Fibroblast of skin of right quadriceps (primary cell): ENCODE measurements at places on chromosomes 2 and 18.

DNA sequence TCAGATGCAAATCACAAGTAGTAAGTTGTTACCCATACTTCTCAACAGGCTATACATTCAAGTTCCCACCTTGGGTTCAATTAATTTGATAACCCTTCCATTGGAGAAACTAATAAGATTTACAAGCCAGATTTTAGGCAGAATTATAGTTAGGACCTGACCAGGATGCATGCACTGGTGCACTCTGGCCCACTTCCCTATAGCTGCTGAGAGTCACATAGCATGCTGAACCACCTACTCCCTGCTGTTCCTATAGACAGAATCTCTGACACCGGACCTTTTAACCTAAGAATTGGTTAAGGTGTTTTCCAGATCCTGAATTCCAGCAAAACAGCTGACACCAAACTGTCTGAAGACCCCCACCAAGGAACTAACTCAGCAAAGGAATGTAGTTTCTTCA, 26.2 kb downstream of the FAM210A start:
- no peak for DNase-seq

GRCh38 chr2:50529600-50530218, 502.2 kb downstream of the NRXN1 start:
- DNase-seq: peak; percentile 47

DNA sequence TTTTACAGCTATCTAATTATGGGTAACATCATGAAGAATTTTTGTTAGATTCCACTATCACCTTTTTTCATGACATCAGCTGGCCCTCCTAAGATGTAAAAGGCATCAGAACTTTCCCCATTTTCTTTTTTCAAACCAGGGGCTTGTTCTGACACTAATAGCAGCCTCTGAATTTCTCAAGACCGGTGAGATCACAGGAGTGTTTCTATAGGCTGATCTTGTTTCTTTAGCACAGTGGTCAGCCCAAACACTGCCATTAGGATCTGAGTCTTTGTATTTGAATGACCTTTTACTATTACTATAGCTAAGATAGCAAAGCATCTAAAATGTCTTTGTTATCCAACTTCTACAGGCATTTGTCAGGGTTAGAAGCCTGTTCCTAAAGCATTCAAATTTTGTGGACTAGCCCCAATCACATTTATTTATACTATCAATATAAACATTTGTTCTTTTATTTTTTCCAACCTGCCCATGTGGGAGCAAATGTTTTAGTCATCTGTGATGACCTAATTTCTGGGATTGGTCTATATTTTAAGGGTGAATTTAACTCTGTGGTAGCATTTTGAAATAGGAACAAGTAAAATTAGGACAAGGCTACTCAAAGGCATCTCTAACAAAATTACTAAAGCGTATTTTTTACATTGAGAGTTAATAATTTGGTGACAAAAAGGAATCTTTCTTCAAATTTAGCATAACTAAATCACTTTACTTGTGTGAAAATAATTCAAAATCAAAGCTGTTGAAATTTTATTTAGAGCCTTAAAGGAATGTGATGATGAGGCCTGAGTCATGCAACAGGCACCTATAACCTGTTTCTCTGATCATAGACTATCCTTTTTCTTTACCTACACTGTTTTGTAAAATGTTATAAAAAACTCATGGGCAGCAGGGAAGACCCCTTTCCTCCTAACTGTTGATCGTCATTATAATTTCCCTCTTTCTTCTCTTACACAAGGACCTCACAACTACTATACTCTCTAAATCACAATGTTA, 39.3 kb downstream of the ZAP70 start:
- no peak for DNase-seq

- DNase-seq: no peak
These were observed 1041.2 kb upstream of the CELF4 start for GRCh38 chr18:38606841-38607240.

DNA sequence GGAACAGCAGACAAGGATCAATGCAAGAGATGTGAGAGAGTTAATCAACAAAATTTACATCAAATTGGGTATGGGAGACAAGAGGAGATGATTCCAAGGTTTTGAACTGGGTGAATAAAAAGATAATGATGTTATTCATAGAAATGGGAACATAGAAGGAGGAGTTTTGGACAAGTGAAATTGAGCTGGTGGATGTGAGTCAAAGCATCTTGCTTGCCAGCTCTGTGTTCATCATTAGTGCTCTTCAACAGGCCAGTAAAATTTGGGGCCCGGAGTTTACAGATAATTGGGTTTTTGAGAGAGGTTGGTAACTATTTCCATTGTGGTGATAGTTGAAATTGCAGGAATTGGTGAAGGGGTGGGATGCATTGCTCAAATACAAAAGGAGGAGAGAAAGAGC, 69.9 kb upstream of the CAVIN2 start:
- no peak for DNase-seq

DNA sequence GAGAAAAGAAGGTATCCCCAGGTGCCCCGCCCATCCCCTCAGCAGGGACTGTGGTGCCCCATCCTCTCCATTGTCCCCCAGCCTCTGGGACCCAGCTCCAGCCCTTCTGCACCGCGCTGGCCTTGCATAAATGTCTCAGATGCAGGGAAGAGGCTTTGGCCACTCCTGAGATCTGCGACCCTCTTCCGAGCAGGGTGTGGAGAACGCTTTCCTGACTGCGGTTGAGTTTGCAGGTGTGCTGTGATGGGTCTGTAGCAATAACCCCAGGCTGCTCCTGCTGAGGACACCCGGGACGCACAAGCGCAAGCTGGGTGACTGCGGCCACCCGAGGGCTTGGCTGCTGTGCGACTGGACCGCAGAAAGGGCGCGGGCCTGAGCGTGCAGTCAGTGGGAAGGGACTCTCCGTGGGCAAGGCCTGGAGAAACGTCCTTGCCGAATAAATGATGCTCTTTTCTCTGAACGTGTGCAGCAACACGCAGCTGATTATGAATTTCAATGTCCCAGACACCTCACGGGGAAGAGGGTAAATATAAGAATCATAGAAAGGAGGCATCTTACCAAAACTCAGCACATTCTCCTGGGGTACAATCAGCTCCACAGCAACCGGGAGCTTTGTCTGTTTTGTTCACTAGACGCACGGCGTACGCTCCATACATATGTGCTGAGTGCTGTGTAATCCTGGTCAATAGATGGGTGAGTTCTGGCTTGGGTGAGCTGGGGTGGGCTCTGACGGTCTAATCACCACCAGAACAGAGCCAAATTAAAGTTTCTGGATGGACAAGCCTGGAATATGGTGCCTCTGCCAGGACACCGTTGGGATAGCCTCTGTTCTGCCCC, 67.5 kb upstream of the ZNF516 start:
- no peak for DNase-seq

- DNase-seq: no peak
These were observed 41.5 kb upstream of the ZBTB7C start for GRCh38 chr18:48450685-48451084.

- DNase-seq: no peak
These were observed 3.6 kb upstream of the KYNU start for GRCh38 chr2:142873831-142874287.

DNA sequence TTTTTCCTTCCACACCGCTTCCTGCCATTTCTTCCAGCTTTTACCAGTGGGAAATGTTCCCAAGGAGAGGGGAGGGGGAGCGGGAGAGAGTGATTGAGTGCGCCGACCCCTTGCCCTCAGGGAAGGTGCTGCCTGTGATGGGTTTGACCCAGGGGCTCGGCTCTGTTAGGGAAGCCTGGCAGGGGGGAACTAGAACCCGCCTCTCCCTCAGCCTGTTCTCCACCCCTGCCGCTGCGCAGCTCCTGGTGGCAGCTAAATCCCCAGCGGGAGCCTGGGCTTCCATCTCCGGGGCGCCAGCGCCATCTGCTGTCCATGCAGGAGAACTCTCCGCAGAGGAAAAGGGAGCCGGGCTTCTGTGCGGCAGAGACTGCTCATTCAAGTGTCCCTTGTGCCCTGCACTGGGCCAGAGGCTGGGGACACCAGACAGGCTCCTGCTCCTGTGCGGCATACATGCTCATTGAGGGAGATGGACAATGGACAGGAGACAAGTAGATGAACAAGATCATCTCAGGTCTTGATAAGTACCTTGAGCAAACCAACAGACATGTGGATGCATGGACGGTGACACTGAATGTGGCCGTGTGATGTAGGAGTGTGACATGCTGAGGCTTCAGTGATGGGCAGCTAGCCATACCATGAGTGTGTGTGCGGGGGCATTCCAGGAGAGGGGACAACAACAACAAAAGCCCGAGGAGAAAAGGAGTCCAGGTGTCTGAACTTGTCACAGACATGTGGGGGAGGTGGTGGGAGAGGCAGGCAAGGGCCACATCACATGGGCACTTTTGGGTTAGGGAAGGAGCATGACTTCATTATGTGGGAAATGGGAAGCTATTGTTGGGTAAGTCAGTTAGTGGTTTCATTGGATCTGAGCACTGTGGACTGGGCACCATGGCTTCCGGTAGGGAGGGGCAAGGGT, 13.3 kb downstream of the CHPF start:
- DNase-seq: peak; percentile 76

DNA sequence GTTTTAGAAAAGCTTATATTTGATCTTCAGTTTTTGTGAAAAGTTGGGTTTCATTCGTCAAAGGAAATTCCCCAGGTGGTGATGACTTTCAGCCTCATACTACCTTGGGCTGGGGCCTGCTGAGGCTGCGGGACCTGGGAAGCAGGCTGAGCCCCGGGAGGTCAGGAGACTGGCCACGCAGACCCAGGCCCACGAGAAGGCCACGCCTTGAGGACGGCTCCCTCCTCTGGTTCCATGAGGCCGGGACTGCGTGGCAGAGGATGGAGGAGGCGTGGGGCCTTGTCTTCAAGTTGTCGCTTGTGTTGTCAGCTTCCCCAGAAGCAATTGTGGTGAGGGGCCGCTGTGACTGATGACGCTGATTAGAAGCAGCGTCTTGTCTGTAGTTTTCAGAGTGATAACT, 11.8 kb downstream of the CNDP2 start:
- DNase-seq: no peak

DNA sequence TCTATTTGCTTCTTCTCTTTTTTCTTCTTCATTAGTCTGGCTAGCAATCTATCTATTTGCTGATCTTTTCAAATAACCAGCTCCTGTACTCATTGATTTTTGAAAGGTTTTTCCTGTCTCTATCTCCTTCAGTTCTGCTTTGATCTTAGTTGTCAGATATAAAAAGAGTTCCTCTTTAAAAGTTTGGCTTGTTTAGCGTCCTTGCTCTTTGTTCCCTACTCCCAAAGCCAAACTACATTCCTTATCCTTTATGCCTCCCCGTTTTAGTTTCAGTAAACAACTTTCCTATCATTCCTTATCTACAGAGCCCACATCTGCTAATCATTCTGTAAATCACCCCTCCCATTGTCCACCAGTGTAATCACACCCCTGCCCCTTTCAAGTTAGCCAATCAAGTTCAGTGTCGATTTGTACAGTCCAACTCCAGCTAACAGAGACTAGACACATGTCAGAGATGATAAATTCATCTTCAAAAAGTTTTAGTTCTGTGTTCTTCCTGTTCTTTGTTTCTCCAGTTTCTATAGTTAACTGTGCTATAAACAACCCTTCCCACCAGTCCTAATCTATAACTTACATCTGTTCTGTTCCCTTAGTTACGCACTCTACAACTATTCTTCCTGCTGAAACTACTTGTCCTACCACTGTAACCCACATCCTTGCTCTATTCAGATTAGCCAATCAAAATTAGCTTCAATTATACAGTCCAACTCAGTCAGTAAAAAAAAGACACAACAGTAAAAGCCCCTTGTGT, 44.4 kb downstream of the TFPI start:
- no peak for DNase-seq

DNA sequence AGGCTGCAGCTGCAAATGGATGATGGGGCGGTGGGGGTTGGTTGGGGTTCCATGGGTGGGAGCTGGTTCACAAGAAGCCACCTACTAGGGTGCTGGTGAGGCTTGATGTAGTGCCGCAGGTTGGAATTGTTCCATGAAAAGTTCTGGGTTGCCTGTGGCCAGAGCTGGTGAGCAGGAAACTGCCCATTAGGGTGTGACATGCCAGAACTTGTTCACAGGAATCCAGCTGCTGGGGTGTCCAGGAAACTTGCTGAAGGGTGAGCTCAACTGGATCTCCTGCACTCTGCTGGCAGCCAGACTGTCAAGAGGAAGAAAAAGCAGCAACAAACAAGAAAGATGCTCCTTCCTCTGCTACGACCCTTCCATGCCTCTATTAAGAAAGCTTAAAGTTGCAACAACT, 48.8 kb downstream of the MAP3K20 start:
- DNase-seq: no peak

- no peak for DNase-seq
These were observed 127.0 kb upstream of the FZD5 start for GRCh38 chr2:207896525-207897285.

- no peak for DNase-seq
These were observed 357.3 kb downstream of the HRH4 start for GRCh38 chr18:24817587-24818371.

- DNase-seq: peak; percentile 58
These were observed at the start of gene WIPF1 for GRCh38 chr2:174597345-174598047. WIPF1 (minus strand) TSS chr2:174597804; CDS start chr2:174585573, 12,231 bp downstream.

DNA sequence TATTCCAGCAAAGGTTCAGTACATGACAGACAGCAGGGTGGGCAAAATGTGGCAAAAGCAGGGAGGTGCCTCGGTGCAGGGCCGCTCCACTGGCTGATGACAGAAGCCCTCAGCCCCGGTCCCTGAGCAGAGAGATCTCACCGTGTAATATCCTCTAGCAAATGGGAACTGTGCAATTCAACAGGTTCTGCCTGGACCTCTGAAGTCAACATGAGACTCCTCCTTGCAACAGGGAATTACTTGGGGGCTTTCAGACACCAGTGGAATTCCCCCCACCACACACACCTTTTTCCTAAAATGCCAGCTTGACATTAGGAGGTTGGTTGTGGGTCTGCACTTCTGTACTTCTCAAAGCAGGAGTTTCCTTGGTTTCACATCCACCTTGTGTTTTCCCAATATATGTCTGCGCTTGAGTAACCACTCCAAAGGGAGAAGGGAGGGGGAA, 50.8 kb downstream of the SPRED2 start:
- DNase-seq: no peak

GRCh38 chr2:121698318-121698930, 38.3 kb downstream of the NIFK start:
- no peak for DNase-seq

GRCh38 chr2:67918471-67918870, 144.3 kb downstream of the C1D start:
- no peak for DNase-seq

DNA sequence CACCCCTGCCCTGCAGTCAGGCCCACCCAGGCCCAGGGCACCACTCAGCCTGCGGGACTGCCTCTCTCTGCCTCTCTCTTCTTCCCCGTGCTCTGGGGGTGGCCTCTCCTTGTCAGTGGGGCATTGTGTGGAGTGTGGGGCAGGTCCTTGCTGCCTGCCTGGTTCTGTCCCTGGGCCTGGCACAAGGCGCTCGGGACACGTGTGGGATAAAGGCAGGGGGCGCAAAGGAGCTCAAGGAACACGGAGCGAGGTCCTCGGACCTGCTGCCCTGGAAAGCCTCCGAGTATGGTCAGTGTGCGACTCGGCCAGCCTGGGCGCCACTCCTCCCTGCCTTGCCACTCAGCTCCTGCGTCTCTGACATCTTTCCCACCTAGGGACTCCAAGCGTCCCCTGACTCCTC, 262.2 kb downstream of the HDAC4 start:
- no peak for DNase-seq
